ENCODE measurements at places on chromosomes 5 and 9.

DNA sequence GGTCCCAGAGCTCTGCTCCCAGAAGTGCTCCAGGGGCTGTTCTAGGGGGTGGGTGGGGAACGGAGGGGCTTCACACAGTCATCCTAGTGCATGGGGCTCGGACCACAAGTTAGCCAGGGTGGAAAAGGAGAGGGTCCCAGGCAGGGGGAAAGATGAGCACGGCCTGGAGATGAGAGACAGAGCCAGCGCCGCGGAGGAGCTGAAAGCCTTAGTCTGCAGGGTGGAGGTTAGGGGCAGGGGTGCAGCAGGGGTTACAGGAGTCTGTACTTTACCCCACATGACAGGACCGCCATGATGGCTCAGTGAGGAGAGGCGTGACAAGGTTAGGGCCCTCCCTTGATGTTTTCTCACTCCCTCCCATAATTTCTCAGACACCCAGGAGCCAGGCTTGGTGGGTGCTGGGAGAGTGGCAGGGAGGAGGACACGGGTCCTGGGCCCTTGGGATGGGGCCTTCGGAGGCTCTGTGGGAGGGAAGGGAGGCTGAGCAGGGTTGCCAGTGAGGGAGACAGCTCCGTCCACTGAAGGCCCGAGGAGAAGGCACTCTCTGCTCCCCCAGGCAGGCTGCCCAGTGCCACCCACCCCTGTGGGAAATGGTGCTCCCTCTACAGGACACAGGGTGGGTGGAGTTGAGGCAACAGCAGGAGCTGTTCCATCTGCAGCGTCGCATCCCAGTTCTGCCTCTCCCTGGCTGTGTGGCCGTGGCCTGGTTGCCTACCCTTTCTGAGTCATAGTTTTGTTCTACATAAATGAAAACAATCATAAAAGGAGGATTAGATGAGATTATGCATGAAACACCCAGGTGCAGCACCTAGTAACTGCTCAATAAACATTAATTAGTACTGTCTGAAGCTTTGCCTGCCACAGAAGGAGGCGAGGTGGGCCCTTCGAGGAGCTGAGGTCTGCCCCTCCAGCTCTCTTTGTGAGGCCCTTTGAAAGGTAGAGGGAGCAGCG is 66.2 kb downstream of the NDST1 start:
- no peak for DNase-seq

DNA sequence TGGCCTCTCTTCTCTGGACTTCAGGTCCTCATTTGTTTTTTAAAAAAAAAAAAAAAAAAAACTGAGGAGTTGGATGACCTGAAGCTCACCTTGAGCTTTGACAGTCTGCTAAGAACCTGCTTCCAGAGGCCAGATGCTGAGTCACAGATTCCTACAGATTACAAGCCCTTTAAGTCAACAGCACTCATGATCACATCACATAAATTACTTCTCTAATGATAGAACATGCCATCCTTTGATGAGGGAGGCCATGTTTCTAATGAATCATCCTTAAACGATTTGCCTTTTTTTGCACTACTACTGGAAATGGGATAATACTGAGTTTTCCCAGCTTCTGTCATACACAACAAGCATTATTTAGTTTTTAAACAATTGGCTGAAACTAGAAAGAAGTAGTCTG is 34.2 kb upstream of the MYOT start:
- DNase-seq = peak; percentile 92

DNA sequence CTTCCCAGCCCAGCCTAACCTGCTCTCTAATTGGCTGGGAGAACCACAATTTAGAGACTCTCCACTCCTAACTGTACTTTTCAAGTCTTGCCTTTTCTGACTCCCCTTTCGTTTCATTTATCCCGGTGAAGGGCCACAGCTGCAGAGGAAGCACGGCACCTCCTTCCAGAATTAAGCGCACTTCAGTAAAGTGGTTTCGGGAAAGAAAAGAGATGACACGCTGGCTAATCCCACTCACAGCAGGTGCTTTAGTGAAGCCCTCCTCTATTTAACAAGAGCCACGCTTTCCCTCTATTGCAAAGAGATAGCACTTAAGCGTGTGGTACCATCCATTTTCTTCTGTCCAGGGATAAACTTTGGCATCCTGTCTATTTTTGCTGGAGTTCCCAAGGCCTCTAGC is 4.8 kb downstream of the DNAH5 start:
- DNase-seq = no peak

GRCh38 chr5:65152131-65152530 is 329.6 kb downstream of the ADAMTS6 start:
- no peak for DNase-seq

GRCh38 chr5:137367951-137368350 is 131.2 kb downstream of the SPOCK1 start:
- no peak for DNase-seq

DNA sequence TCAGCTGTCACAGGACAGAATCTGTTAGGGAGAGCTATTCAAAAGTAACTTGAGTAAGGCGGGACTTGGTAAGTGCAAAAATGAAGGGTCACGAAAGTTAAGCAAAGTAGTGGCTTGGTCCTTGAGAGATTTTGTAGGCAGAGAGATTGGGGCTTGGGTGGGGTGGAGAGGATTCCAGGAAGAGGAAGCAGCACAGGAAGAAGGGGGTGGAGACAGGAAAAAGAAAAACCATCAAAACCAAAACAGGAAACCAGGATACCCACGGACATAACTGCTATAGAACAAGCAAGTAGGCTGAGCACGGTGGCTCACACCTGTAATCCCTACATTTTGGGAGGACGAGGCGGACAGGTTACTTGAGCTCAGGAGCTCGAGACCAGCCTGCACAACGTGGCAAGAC is 3.7 kb downstream of the ROPN1L start:
- no peak for DNase-seq

DNA sequence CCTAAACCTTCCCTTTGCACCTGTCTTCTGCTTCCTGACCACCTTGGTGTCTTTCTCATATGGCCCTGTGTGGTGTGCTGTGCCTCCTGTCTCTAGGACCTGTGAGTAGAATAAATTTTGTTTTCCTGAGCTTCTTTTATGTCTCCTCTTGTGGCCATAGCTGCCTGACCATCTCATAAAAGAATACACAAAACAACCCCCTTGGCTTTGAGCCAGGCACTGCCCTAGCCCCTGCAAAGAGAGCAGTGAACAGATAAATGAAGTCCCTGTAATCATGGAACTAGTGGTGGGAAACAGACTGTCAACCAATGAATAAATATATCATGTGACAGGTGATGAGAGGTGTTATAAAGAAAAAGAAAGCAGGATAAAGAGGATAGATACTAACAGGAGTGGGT is 485.1 kb downstream of the CSNK1G3 start:
- no peak for DNase-seq
